K562 (cell line): ENCODE measurements at places on chromosomes 6 and 20.

DNA sequence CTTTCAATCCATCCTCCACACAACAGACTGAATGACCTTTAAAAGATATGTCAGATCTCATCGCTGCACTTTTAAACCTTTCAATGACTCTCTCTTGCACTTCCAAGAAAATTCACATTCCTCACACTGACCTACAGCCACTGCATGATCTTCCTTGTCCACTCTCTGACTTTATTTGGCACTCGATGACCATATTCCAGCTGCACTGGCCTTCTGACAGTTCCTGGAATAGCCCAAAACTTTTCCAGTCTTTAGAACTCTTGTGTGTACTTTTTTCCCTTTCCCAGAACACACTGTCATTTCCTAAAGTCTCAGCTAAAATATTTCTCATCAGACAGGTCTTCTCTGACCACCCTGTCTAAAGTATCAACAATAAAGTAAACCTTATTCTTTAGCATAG, 174.6 kb downstream of the ADGRG6 start:
- DNase-seq, result no peak

DNA sequence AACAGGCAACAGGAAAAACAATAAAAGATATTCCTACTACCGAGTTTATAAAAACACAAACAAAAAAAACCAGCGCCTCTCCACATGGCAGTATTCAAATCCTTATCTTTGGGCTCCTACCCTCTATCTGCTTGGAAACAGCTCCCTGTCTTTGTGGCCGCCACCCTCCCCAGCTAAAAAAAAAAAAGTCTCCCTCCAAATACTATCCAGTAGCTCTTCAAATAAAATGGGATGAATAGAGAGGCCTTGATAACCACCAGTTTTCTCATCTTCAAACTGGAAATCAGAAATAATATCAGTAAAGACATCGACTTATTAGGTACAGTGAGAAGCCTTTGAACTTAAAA, 96.2 kb downstream of the PSMG4 start:
- peak; percentile 83 for DNase-seq

DNA sequence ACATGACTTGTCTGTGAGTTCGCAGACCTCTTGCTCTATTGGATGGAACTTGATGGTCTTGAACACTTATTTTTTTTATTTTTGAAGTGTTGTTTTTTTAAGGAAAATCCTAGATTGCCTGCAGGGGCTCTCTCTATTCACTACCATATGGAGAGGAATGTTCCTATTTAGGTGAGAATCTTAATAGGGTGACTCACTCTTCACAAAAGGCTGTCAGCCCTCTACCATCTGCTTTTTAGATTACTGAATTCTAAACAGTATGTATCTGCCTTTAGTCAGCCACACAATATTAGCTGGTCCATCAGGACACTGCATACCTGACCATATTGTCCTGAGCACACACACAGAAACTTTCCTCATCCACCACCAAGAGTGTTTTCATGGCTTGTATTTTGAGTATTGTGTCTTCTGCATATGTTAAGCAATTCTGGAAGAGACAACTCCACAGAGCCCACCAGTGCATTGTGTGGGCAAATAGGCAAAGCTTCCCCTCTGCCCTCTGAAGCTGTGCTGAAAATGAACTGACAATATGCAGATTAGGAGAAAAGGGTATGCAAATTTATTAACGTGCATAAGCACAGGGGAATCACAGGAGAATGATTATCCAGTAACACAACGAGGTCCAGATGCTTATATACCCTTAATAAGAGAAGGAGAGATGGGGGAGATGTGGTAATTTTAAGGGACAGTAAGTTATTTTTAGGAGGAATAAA, 6.6 kb upstream of the BTBD9 start:
- DNase-seq, result no peak

DNA sequence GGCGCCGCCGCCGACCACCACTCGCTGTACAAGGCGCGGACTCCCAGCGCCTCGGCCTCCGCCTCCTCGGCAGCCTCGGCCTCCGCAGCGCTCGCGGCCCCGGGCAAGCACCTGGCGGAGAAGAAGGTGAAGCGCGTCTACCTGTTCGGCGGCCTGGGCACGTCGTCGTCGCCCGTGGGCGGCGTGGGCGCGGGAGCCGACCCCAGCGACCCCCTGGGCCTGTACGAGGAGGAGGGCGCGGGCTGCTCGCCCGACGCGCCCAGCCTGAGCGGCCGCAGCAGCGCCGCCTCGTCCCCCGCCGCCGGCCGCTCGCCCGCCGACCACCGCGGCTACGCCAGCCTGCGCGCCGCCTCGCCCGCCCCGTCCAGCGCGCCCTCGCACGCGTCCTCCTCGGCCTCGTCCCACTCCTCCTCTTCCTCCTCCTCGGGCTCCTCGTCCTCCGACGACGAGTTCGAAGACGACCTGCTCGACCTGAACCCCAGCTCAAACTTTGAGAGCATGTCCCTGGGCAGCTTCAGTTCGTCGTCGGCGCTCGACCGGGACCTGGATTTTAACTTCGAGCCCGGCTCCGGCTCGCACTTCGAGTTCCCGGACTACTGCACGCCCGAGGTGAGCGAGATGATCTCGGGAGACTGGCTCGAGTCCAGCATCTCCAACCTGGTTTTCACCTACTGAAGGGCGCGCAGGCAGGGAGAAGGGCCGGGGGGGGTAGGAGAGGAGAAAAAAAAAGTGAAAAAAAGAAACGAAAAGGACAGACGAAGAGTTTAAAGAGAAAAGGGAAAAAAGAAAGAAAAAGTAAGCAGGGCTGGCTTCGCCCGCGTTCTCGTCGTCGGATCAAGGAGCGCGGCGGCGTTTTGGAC, 2.0 kb downstream of the SOX4 start:
- no peak for DNase-seq

- no peak for DNase-seq
Measured at GRCh38 chr6:80605165-80605989, 498.9 kb downstream of the BCKDHB start.

- DNase-seq, result no peak
Measured at GRCh38 chr6:28901831-28902230, 22.0 kb downstream of the TRIM27 start.

DNA sequence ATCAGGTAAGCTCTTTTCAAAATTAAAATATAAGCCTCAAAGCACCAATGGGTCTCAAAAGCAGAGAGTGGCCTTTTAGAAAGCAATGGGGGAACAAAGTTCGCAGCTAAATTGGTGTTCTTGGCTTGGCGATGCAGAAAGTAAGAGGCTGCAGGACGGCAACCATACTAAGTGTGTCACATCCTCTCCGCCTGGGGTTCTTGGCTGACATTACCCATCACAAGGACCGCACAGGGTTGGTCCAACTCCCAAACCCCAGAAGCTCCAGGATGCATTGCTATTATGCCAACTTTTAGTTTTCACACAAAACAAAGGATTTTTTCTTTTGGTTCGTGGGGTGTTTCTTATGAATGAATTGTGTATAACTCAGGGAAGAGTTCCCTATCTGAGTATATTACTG, 124.8 kb downstream of the PRKN start:
- DNase-seq, result no peak

GRCh38 chr20:53097371-53097770, 125.2 kb downstream of the TSHZ2 start:
- DNase-seq, result no peak

- no peak for DNase-seq
Measured at GRCh38 chr6:150005761-150006651, 19.3 kb downstream of the RAET1L start.

GRCh38 chr6:45965007-45965406, 50.7 kb downstream of the CLIC5 start:
- DNase-seq, result no peak

- DNase-seq, result no peak
Measured at GRCh38 chr6:30823534-30823865, 60.8 kb upstream of the DDR1 start.

DNA sequence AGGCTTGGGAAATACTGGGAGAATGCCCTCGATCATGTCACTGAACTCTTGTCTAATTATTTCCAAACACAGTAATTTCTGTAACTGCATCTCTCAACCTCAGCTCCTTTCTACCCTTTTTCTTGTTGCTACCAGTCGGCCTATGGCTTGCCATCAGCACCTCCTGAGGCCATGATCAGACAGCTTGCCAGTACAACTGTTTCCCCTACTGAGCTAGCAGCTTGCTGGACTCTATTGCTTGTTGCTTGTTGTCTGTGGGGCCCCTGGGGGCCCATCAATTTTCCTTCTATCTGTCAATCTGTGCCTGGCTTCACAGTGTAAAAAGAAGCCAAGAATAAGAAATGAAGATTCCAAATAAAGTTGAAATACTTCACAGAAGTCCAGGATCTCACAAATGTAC, 123.9 kb downstream of the OPN5 start:
- no peak for DNase-seq

- DNase-seq, result no peak
Measured at GRCh38 chr6:135657207-135657606, 159.7 kb upstream of the AHI1 start.

DNA sequence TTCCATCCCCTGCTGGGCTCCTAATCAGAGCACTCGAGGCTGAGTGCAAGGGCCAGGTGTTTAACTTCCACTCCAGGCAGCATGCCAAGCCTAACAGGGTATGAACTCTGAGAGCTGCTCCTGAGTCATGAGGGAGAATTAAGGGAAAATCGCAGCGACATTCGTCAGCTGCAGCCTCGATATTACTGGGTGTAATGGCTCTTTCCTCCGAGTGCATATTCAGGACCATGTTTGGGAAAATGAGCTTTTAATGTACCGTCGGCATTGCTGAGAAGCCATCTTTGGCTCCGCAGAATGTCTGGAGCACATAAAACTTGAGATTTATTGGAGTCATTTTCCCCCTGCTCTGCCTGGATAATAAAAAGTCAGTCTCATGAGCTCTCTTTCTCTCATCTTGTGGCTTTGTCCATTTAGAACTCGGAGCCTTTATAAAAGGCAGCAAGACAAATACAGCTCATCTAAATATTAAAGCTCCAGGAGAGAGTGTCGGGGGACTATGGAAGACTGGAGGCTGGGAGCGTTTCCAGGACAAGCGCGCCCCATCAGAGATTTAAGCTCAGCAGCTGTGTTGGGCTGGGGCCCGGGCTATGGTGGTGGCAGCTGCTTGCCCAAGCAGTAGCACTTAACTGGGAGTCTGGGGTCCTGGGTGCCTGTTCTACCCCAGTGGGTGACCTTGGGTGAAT, 103.7 kb downstream of the TOX2 start:
- DNase-seq, result no peak

- DNase-seq, result no peak
Measured at GRCh38 chr20:10954137-10954840, 280.5 kb upstream of the JAG1 start.

- no peak for DNase-seq
Measured at GRCh38 chr6:54900666-54901065, 54.1 kb downstream of the FAM83B start.

DNA sequence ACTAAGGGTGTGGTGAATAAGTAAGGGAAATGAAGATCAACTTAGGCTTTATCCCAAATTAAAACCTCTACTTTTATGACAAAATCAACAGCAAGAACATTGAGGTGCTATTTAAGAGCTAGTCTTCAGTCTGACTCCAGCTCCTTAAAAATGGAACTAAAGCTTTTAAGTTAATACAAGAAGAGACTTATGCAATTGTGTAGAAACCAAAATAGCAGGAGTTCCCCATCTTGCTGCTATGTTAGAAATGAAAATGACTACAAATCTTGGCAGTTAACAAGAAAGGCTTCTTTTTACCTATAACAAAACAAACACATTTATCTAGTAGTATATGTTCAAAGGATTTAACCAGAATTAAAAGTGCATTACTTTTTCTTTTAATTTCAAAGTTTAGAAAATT, 25.7 kb downstream of the HMGN3 start:
- DNase-seq, result no peak

DNA sequence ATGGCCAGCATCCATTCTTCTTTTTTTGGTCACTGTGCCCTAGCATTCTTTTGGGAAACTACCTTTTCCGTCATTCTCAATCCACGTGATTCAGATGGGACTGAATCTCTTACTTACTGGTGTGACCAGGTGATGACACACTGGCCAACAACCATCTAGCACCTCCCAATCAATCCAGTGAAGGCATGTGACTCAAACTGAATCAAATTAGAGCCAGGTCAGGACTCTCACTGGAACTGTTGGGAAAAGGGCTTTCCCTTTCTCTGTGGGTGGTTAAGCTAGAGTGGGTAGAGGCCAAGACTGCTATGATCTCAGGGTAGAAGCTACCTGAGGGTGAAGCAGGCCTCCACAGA, 36.2 kb upstream of the ZMYND8 start:
- no peak for DNase-seq

GRCh38 chr6:129767776-129768485, 58.0 kb upstream of the ARHGAP18 start:
- no peak for DNase-seq

DNA sequence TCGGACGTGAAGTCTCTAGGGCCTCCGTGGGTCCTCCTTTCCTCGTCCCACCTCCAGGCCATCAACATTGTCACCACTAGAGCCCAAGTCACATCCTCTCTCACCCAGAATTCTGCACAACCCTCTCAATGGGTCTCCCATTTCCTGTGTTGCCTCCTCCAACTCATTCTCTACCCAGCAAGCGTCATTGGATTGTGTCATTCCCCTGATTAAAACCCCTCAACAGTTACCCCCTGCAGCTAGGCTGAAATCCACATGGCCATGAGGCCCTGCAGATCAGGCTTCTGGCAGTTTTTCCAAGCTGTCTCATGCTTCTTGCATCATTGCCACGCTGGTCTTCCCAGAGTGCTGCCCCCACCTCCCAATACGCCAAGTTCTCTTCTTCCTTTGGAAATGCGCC, 12.9 kb upstream of the FAM210B start:
- no peak for DNase-seq

DNA sequence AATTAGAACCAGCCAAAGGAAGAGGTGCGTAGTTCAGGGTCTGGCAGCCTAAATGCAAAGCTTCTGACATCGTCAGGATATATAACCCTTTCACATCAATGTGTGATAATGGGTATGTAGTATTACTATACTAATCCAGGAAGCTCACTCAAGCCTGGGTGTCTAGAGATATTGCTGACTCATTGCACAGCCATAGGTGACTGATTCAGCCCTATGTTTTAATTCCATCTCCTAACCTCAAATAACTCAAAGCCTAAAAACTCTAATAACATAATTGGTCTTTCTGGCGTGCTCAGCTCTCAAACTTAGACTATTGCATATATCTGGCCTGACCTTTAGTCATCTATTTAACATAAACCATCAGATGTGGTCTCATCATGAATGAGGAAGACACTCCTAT, 658.4 kb downstream of the TBC1D32 start:
- no peak for DNase-seq

DNA sequence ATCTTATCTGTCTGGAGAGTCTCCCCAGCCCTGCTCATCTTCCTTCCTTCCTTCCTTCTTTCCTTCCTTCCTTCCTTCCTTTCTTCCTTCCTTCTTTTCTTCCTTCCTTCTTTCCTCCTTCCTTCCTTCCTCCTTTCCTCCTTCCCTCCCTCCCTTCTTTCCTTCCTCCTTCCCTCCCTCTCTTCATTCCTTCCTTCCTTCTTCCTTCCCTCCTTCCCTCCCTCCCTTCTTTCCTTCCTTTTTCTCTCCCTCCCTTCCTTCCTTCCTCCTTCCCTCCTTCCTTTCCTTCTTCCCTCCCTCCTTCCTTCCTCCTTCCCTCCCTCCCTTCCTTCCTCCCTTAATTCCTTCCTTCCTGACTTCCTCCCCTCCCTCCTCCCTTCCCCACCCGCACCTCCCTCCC, 284.0 kb downstream of the KHDC1L start:
- no peak for DNase-seq
